ENCODE measurements at places on chromosomes 11 and 22. TPM values are rescaled to one million over a fixed set of nuclear protein-coding genes. Genes with fewer than 3 reads are reported as not detected.

GRCh38 chr11:110883256-110883655 lies 171.0 kb upstream of the ARHGAP20 start:
- DNase-seq: no peak
- H3K27ac ChIP-seq: no peak overlapping the region
- H3K36me3 ChIP-seq: no peaks in the 10 kb centered on the region
- H3K27me3 ChIP-seq: no peaks in the 10 kb centered on the region

- H3K36me3 ChIP-seq: no peaks in the 10 kb centered on the region
- H3K4me3 ChIP-seq: no peak overlapping the region
- no peaks in the 10 kb centered on the region for H3K4me1 ChIP-seq
- H3K27me3 ChIP-seq: no peaks in the 10 kb centered on the region
- no peak for DNase-seq
Observed at GRCh38 chr11:71309611-71310010, 57.2 kb upstream of the SHANK2 start.

- DNase-seq: no peak
- no peaks in the 10 kb centered on the region for H3K36me3 ChIP-seq
- H3K27me3 ChIP-seq: no peaks in the 10 kb centered on the region
- no peak overlapping the region for H3K27ac ChIP-seq
Observed at GRCh38 chr22:43616645-43617044, 195.5 kb downstream of the EFCAB6 start.

- H3K27me3 ChIP-seq: no peaks in the 10 kb centered on the region
- no peak for DNase-seq
- no peaks in the 10 kb centered on the region for H3K36me3 ChIP-seq
- peak overlapping the region; percentile 6 for H3K27ac ChIP-seq
Observed at GRCh38 chr11:3942956-3943497, 87.6 kb downstream of the STIM1 start.

DNA sequence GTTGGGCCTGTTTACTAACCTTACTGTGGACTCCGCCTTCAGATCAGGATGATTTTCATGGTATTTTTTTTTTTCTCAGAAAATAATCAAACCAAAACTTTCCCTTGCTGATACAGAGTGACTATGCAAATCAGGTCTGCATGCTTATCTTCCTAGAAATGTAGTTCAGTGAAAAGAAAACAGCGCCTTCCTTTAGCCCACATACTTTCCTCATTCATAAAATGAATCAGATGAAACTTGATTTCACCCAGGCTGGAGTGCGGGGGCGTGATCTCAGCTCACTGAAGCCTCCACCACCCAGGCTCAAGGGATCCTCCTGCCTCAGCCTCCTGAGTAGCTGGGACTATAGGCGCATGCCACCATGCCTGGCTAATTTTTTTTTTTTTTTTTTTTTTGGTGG lies 26.0 kb downstream of the ZNRF3 start:
- DNase-seq: no peak
- no peaks in the 10 kb centered on the region for H3K36me3 ChIP-seq
- H3K4me1 ChIP-seq: peaks cover 15% of the 10 kb centered on the region
- no peak overlapping the region for H3K27ac ChIP-seq

Gene SPDYC
- not detected for polyA plus RNA-seq

Data from aorta (tissue), 5 donors.